Left lung (tissue), 14 donors: ENCODE measurements at places on chromosomes 12 and 14.
A peak's percentile ranks its signal among the peaks of the same experiment; 100 is the strongest.

GRCh38 chr12:62659453-62660295, 193.0 kb downstream of the MON2 start:
- DNase-seq, result no peak

- DNase-seq, result peak; percentile 60
Measured at GRCh38 chr14:41154143-41154807, 452.4 kb upstream of the LRFN5 start.

- no peak for DNase-seq
Measured at GRCh38 chr14:75294649-75295033, 16.0 kb downstream of the FOS start.

DNA sequence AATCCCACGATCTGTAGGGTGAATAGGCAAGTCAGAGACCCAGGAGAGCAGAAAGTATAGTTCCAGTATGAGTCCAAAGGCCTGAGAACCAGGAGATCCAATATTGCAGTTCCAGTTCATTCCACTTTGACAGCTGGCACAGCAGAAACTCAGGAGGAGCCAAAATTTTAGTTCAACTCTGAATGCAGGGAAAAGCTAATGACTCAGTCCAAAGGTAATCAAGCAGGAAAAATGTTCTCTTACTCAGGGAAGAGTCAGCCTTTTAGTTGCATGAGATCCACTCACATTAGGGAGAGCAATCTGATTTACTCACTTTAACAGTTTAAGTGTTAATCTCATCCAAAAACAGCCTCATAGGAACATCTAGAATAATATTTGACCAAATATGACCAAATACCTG, 130.2 kb upstream of the LRFN5 start:
- DNase-seq, result no peak

GRCh38 chr14:36479344-36479743, 40.7 kb downstream of the NKX2-1 start:
- DNase-seq, result no peak

GRCh38 chr14:53779301-53779700, 177.3 kb downstream of the BMP4 start:
- no peak for DNase-seq

GRCh38 chr14:100621806-100622205, 34.6 kb upstream of the BEGAIN start:
- no peak for DNase-seq

DNA sequence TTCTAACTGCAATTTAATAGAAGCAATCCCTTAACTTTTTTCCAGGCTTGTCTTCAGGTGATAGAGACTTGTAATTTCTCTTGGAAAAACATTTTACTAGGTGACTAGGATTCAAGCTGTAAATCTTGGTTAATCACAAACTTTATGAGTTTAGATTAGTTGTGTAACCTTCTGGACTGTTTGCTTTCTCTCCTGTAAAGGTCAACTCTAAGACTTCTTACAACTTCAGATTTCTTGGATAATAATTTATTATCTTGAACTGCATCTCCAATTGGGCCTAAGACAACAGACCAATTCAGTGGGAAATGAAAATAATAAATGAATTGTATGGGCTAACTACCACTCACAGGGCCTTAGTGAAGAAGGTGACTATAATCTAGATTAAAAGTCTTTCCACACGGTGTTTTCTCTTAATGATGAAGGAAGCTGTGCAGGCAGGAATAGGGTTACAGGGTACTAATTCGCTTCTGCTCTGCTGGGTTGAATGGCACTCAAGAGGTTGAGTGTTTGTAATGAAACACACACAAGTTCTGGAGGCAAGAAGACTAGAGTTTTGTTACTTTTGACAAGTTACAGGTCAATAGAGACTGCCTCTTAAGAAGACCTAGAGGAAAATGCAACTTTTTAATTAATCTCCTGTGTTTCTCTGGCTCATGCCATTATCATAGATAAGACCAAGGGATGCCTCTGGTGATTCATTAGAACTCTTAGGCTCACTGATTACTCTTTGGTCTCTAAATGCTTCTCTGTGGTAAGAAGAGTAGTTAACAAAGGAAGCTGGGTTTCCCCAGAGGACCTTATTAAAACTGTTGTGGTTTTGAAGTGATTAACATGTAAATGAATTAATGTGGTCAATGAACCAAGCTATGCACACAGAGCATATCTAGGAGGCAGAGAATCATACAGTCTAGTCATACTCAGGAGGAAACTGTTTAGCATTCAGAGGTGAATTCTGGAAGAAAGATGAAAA, 30.0 kb upstream of the OR4E1 start:
- DNase-seq, result no peak

- DNase-seq, result no peak
Measured at GRCh38 chr14:63012171-63012570, 33.1 kb downstream of the KCNH5 start.

DNA sequence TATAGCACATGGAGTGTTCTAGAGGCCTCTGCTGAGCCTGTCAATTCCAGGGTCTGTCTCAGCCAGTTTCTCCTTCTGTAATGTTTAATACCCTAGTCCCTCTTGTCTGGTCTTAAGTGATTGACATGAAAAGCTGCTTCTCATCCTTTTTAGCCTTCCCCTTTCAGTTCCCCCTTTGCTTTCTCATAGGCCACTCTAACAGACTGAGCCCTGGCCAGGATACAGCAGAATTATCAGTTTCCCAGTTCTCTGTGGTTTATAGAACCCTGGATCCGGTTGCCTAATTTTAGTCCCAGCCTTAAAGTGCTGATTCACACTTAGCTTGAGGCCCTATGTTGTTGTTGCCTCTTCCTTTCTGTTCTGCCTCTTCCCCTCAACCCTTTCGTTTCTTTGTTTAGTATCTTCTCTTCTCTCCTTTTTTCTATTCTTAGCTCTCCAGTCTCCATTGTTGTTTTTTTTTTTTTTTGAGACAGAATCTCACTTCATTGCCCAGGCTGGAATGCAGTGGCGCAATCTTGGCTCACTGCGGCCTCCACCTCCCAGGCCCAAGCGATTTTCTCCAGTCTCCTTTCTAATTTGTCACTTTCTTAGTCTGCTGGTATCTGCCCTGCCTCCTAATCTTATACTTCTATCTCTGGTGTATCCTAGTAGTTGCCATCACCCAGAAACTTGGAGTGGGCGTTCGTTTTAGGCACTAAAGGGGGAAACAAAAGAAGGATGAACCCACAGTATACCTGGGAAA, 2.9 kb upstream of the BIN2 start:
- no peak for DNase-seq

DNA sequence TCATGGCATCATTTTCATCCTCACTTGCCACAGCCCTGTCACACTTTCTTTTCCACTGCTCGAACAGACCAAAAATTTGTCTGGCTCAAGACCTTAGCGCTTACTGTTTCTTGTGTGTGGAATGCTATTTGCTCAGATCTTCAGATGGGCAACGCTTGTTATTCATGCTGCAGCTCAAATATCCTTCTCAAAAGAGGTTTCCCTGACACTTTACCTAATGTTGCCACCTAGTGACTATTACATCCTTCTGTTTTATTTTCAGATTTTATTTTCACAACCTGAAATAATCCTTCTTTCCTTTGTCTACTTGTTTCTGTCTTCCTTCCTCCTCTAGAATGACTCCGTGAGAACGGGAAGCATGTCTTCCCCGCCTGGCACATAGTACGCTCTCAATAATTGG, 5.6 kb downstream of the FBXO33 start:
- DNase-seq, result no peak

GRCh38 chr12:97941686-97942354, 479.2 kb downstream of the RMST start:
- no peak for DNase-seq

GRCh38 chr12:69497308-69498026, 27.3 kb downstream of the FRS2 start:
- DNase-seq, result no peak

DNA sequence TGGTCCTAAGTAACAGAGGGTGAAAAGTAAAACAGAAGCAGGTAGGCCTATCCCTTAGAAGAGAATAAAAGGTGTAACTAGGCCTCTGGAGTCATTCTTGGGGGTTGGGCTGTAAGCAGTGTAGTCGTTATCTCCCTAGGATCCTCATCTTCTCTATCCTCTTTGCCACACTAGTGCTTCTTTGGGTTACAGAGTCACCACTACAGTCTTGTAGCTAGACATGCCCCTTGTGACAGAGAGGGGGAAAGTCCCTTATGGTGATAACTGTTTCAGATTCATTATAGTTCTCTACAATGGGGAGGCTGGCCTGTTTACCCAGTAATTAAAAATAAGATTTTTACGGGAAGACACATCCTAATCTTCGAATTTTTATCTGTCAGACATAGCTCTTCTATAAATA, 16.4 kb upstream of the SRP54 start:
- DNase-seq, result no peak

DNA sequence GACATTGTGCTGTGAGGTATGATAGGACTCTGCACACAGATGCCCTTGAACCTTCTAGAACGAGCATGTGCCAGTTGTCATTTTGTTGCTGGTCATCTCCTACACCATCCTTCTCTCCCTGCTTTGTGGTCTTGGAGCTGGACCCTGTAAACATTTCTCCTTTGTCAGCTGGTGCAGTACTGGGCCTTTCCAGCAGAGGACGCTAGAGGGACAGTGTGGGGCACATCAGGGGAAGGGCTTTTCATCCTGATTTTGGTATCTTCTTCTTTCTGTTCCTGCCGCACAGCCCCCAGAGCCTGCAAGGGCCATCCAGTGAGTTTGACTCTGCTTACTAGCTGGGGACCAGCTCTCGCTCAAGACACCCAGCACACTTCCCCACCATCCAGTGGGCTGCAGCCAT, 484.6 kb downstream of the AACS start:
- no peak for DNase-seq

DNA sequence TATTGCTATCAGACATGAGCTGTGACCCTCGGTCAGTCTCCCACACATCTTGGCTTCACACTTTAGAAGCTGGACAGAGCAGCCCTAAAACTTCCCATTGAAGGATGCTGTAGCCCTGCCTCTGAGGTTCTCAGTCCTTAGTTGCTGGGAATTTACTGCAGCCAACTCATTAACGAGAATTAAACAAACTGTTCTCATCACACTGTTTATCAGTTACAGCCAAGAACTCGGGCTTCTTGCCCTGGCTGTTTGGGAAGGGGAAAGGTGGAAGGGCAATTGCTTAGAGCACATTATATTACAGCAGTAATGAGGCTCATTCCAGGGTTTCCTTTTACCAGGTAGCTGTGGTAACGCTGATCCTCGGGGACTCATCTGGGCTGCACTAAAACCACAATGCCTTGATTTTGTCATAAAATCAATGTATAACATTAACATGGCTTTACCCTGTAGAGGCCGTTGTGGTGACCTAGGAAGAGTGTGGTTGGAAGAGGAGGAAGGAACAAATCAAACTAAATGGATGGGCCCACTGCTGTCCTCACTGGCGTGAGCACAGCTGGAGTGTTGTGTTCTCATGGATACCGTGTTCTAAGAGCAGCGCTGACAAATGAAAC, 87.1 kb downstream of the GPR135 start:
- no peak for DNase-seq

- DNase-seq, result no peak
Measured at GRCh38 chr12:8950221-8950527, 729 bp upstream of the M6PR start.

DNA sequence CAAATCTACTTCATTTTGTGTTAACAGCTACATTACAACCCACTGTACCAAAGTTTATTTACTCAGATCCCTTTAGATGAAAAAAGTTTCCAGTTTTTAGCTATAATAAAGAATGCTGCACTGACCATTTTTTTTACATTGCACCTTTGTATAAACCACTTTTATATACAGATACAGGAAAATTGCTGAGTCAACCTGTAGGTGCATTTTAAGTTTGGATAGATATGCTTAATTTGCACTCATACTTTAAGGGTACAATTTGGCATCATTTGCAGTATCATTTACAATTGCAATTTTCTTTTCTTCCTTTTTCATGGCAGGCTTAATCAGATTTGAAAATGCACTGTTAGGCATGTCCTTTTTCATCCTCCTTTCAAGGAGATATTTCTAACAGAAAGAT, 257.8 kb upstream of the LMO3 start:
- no peak for DNase-seq

GRCh38 chr12:52871291-52872039, 22.7 kb upstream of the KRT78 start:
- DNase-seq, result peak; percentile 44

DNA sequence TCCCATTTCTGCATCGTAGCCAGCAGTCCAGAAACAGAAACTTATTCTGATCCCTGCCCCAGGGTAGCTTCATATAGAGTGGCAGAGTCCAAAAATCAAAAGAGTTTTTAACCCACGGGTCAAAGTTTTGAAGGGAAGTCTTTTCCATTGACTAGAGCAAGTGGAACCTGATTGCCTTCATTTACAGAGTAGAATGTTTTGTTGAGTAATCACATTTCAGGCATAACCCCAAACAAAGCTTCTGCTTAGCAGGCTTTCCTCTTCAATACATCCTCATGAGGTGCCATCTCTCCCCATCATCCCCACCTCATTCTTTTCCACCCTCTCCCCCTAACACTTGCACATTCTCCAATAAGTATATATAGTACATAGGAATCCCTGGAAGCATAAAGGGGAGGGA, 516.0 kb upstream of the FBXO33 start:
- no peak for DNase-seq

- peak; percentile 96 for DNase-seq
Measured at GRCh38 chr12:52278575-52279421, 4.4 kb downstream of the KRT86 start.

DNA sequence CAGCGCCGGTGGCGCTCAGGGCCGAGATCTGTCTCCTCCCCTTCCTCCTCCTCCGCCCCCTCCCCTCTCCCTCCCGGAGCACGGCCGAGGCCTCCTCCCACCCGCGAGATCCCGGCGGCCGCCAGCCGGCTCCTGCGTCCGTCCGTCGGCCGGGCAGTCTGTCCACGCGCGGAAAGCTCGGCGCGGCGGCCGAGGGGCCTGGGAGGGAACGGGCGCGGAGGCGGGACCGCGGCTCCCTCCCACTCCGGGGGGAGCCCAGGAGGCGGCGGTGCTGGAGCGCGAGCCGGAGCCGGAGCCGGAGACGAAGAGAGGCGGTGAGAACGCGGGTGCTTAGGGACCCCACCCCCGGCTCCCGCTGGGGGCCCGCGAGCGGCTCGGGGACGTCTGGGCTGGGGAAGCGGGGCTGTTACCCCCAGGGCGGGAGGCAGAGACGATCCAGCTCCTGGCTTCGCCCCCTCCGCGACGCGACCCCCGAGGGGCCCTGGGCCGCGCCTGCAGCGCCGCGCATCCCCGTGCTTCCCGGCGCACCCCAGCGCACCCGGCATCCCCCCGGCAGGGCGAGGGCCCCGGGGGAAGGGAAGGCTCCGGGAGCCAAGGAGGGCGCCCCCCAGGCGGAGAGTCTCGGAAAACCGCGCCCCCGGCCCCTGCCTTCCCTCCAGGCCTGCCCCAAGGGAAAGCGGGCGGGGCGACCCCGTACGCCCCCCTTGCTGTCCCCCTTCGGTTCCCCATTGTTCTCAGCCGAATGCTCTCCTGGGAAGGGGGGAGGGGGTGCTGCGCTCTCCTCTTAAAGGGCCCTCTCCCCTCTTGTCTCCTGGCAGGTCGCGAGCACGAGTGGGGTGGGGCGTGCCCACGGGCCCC, at the start of gene DTX1:
Gene DTX1, plus strand, starts transcription at position 100 of the 858 bp plus-strand sequence. CDS start 1,463 bp downstream, outside the sequence.
- peak; percentile 30 for DNase-seq
